ENCODE measurements at places on chromosomes 7 and 10. TPM values are rescaled to one million over a fixed set of nuclear protein-coding genes. Genes with fewer than 3 reads are reported as not detected.

DNA sequence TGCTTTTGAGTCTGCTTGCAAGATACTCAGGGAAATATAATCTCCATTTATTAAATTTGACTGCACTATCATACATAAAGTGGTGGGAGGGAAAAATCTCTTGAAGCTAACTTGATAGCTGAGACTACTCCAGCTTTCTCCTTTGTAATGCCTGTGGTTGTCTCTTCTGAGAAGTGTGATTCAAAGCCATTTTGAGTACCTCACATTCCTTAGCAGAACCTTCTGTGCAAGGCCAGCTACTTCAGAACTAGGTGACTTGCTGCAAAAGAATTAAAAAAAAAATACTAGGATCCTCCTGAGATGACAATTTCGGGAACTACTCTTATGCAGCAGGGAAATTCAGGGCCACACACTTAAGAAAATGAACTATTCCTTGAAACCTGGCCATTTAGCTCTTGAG lies 294.8 kb downstream of the MDFIC start:
- no peak overlapping the region for H3K27ac ChIP-seq
- H3K36me3 ChIP-seq = no peaks in the 10 kb centered on the region
- H3K4me3 ChIP-seq = no peak overlapping the region
- no peak for DNase-seq

The NPSR1 gene
- not detected for polyA plus RNA-seq

- H3K27me3 ChIP-seq = no peaks in the 10 kb centered on the region
- no peak for DNase-seq
- no peak overlapping the region for H3K4me3 ChIP-seq
- no peak overlapping the region for H3K27ac ChIP-seq
- no peaks in the 10 kb centered on the region for H3K36me3 ChIP-seq
These were observed 117.0 kb downstream of the ADCY1 start for GRCh38 chr7:45691155-45691656.

DNA sequence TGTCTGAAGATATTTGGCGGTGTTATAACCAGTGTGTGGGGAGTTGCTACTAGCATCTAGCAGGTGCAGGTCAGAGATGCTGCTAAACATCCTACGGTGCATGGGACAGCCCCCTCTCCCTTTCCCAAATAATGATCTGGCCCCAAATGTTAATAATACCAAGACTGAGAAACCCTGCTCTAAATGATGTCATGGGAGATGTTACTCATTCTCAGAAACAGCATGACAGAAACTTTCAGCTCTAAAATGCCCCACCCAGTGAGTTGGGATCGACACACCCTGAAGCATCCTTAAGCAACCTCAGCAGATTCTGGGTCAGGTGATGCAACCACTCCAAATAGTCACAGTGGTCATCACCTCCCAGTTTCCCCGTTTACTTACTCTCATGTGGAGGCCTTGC lies 108.8 kb upstream of the MPP7 start:
- DNase-seq = no peak
- no peaks in the 10 kb centered on the region for H3K4me1 ChIP-seq
- no peak overlapping the region for H3K27ac ChIP-seq
- H3K4me3 ChIP-seq = no peak overlapping the region

GRCh38 chr10:95350219-95350829 lies 59.5 kb upstream of the PDLIM1 start:
- H3K36me3 ChIP-seq = peaks cover 12% of the 10 kb centered on the region
- peak overlapping the region; percentile 29 for H3K27ac ChIP-seq
- H3K4me3 ChIP-seq = no peak overlapping the region
- DNase-seq = no peak

The HOXA4 gene
- 0.59 TPM for polyA plus RNA-seq

DNA sequence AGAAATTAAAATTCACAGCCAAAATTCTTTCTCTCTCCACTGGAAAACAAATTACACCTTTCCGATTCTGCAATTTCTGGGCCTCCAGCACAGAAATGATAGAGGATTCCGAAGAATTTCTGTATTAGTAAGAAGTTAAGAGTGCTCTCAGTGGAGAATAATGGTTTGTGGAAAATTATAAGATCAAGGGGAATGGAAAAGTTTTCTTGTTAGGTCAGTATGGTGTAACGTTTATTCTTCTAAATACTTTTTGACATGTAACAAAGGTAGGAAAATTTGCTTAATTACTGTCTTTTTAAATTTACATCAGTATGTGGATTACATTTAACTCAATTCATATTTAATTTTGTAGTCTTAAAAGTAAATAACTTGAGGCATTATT lies 288.3 kb upstream of the NFE2L3 start:
- no peaks in the 10 kb centered on the region for H3K36me3 ChIP-seq
- DNase-seq = no peak
- peaks cover 12% of the 10 kb centered on the region for H3K4me1 ChIP-seq
- peaks cover 100% of the 10 kb centered on the region for H3K27me3 ChIP-seq
- no peak overlapping the region for H3K27ac ChIP-seq

The GNGT1 gene
- not detected for polyA plus RNA-seq

DNA sequence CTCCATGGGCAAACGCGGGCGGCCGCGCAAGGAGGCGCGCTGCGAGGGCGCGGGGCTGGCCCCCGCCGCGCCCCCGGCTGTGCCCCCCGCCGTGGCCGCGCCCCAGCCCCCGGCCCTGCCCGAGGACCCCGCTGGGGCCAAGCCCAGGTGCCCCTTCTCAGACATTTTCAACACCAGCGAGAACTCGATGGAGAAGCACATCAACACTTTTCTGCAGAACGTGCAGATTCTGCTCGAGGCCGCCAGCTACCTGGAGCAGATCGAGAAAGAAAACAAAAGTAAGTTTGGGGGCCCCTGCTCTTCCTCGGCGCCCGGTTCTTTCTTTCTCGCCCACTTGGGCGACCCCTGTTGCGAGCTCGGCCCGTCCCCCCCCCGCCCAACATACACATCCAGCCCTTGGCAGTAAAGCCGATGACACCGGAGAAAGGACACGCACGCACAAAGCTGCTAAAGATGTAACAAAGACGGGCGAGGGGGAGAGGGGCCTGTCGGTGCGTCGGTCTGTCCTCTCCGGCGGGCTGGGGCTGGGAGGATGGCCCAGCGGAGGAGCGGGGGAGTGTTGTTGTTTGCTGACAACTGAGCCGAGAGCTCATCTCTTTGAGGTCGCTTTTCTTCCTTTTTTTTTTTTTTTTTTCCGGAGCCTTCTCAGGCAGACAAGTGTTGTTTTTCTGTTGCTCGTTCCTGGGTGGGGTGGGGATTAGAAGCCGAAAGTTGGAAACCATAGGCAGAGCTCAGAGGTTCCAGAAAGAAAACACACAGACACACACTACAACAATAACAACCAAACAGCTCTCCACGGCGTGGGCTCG lies 604 bp downstream of the MXI1 start:
- peak overlapping the region; percentile 97 for H3K27ac ChIP-seq
- no peaks in the 10 kb centered on the region for H3K27me3 ChIP-seq
- H3K4me3 ChIP-seq = peak overlapping the region; percentile 61

All from heart right ventricle (tissue), 16 donors.